ENCODE measurements at places on chromosomes 1 and 21. TPM values are rescaled to one million over a fixed set of nuclear protein-coding genes. Genes with fewer than 3 reads are reported as not detected.

DNA sequence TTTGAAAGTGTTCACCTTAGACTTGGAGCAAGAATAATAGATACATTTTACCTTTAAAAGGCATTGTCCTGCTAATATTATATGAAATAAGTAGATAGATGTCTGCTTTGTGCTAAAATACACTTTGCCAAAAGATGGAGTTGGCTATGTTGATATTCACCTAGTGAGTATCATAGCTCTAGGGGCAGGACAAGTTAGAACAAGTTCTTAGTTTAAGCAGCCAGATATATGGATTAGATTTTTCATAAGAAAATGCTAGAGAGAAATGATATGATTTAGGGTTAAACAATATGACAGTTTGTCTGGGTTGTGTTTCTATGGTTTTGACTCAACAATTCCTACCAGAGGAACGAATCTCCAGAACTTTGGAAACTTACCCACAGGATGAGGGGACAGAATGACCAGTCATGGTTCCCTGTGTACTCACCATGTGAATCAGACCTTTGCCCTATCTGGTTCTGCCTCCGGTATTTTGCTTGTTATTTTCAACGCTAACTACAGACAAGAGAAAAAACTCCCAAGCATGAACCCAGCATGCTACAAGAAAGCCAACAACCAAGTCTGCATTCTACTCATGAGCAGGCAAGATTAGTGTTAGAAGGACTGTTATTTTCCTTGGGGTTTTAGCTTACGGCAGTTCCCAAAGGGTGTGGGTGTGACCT lies 1.7 kb downstream of the F5 start:
- no peak for ATAC-seq

GRCh38 chr1:53590531-53591515 lies 131.6 kb downstream of the DMRTB1 start:
- no peak for ATAC-seq

- no peak for ATAC-seq
These were observed 177.6 kb downstream of the FGGY start for GRCh38 chr1:59474496-59474895.

The ARHGAP29 gene
- 2.4 TPM for total RNA-seq

The CFHR4 gene
- not detected for total RNA-seq

All from esophagus mucosa (tissue), 1 donor.